ENCODE measurements at places on chromosomes 11 and 22.
A peak's percentile ranks its signal among the peaks of the same experiment; 100 is the strongest.

DNA sequence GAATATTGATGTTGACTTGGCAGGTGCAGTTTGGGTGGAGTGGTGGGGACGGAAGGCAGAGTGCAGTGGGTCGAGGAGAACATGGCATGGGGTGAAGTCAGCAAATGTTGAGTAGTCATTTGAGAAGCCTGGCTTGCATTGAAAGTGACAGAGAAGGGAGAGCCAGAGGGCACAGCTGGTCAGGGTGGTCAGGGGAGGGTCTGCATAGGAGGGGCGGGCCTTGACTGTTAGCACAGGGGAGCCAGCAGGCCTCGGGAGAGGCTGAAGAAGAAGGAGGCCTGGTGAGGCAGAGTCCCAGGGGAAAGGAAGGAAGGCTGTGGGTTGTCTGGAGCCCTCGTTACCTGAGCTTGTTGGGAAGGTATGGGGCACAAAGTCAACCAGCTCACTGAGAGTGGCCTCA lies 230.8 kb upstream of the TBCEL start:
- no peak for DNase-seq

GRCh38 chr11:2791139-2791520 lies 91.3 kb upstream of the KCNQ1OT1 start:
- no peak for DNase-seq

GRCh38 chr11:33438301-33438700 lies 181.1 kb downstream of the HIPK3 start:
- no peak for DNase-seq

GRCh38 chr11:61963016-61963281 lies 4.5 kb downstream of the FTH1 start:
- DNase-seq: no peak

DNA sequence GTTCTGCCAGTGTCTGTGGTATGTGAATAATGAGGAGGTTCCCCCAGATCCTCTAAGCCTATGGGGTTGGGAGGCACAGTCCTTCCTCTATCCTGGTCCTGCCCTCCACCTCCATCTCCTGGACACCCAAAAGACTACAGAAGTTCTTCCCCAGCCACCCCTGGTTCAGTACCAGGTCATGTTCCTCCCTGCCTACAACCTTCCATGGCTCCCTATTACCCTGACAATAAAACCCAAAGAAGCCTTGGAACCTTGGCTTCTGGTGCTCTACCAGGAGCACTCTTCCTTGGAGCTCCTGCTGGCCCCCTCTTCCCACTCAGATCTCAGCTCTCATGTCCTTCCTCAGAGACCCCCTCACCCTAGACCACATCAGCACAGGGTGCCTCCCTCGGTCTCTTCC lies 12.9 kb downstream of the TRPM5 start:
- no peak for DNase-seq

DNA sequence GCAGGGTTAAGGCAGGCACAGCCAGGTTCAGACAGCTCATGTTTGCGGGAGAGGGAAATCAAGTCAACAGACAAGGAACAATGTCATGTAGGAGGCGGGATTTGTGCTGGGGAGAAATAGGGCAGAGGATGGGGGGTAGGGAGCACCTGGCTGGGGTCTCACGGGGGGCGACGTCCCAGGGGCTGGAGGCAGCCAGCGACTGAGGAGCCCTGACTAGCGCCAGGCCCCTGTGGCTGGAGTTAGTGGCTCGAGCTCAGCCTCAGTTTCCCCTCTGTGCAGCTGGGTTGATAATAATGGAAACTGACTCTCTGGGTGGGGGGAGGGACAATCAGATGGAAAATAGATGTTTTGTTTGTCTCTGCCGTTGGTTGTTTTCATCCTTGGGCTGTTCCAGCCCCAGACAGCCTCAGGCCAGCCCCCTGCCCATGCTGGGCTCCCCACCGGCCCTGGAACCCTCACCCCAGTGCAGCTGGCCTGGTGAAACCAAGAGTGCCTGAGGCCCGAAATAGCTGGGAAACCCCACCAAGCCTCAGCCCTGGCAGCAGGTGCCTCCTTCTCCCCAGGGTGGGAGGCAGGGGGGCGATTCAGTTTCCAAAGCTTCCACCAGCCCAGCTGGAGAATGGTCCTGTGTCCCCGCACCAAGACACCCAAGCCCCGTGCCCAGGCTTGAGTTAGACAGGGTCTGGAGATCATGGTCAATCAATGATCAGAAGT lies 44.1 kb downstream of the IGLL5 start:
- DNase-seq: no peak

GRCh38 chr11:87369888-87370287 lies 332.2 kb downstream of the TMEM135 start:
- no peak for DNase-seq

DNA sequence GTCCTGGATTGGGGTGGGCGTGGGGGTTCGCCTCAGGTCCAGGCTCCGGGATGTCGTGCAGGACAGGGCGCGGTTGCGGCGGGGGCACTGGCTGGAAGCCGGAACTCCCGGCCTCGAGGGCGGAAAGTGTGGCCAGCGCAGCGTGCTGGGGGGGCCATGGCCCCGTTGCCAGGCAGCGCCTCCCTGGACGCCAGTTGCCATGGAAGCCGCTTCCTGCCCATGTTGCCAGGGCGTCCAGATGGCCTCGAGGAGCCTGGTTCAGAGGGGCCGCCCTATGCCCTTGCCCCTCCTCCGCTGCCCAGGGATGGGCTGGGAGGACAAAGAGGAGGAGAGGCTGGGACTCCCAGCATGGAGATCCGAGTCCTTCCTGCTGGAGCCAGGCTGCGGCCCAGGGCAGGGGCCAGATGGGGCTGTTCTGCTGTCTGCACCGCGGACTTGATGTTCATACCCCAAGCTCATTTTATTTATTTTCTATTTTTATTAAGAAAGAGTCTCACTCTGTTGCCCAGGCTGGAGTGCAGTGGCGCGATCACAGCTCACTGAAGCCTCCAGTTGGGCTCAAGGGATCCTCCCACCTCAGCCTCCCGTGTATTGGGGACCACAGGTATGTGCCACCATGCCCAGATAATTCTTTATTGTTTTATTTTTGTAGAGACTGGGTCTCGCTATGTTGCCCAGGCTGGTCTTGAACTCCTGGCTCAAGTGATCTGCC lies 4.6 kb upstream of the CCDC188 start:
- no peak for DNase-seq

DNA sequence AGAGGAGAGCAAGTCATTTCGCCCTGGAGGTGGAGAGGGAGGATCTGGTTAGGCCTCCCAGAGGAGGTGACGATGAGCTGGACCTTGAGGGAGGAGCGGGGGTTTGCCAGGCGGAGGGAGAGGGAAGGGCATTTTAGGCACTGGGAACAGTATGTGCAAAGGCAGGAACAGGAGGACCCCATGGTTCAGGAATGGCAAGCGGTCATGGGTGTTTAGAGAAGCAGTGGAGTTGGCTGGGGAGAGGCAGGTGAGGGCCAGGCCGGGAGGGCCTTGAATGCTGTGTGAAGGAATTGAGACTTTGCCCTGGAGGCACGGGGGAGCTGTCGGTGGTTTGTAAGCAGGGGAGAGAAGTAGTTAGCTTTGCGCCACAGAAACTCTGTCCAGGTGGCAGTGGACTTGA lies 10.3 kb downstream of the PRDM11 start:
- no peak for DNase-seq

DNA sequence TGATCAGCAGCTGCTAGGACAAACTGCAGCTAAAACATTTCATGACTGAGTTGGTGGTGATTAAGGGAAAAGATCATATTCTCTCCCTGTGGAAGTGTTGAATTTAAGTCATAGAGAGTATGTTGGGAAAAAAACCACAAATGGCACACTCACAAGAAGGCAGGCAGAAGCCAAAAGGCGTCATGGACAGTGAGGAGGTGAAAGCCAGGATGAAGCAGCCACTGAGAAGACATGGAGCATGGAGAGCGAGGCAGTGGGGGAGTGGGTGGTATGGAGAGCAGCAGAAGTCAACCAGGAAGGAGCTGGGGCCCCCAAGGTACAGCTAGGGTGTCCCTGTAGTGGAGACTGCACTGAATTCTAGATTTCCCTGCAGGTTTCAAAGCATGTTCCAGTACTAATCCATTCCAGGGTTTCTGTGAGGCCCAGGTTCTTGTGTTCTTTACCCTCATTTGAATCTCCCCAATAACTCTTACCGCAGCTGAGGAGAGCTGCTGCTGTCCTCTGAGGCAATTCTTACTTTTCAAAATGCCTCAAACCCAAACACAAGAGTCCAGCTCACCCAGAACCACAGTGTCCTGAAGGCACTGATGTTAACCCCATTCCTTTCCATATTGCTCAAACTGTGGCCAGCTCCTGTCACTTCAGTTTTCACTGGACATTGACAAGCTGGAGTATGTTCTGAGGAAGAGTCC lies 191.8 kb upstream of the E2F8 start:
- peak; percentile 93 for DNase-seq

DNA sequence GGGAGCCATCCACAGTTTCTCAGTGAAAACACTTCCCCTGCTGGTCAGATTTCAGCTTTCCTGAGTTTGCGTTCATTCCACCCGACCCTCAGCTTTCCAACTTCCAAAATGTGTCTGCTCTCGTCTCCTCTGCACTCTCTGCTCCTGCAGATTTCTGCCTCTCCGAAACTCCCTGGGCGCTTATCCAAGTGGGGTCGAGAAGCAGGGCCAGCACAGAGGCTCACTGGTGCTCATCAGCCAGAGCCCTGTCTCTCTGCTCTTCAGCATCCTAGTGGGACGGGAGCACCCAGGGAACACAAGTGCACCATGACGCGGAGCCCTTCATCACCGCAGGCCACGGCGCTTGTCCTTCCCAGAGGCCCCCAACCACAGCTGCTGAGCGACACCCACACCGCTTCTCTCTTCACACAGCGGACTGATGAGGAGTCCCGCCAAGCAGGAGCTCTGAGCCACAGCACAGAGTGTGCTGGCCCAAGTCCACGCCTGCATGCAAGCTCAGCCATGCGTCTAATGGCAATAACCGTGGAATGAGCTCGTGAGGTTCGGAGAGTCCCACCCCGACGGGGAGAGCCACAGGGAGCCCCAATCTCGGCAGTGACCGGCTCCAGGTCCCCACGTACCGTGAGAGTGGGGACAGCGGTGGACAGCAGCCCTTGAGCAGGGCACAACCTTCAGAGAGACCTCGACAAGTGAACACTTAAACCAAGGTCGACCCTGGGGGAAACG lies 27.9 kb upstream of the MOB2 start:
- no peak for DNase-seq

DNA sequence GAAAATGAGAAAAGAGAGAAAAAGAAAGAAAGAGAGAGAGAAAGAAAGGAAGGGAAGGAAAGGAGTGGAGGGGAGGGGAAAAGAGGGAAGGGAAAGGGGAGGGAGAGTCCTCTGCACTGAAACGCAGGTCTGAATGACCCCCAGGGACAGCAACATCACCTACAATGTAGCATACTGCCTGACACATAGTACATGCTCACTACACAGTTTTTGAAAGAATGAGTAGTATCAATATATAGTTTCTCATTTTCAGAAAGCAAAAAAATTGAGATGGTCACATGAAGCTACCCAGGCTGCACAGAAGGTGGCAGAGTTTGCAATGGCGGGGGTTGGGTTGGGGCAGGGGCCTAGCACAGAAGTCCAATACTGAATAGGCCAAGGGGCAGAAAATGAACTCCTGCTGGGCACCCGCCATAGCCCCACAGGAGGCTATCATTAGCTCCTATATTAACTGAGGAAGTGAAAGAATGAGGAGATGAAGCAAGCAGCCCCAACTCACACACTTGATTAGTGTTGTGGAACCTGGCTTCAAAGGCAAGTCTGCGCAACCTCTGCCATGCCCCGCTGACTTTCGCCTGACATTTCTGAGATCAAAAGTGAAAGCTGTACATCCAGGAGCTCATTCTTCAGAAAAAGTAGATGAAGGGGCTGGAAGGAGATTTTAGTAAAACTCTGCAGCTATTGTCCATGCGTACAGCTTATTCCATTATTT lies 241.2 kb upstream of the SYN3 start:
- DNase-seq: no peak

- DNase-seq: peak; percentile 49
These were observed 16.9 kb upstream of the CLMP start for GRCh38 chr11:123211981-123212380.
